ENCODE measurements at places on chromosomes 2 and 18.

- no peak for DNase-seq
These were observed 67.7 kb upstream of the SERPINE2 start for GRCh38 chr2:224106794-224107193.

GRCh38 chr2:118169359-118170005, 81.2 kb downstream of the INSIG2 start:
- peak; percentile 21 for DNase-seq

- peak; percentile 16 for DNase-seq
These were observed 45.2 kb downstream of the FAM178B start for GRCh38 chr2:96940980-96941775.

DNA sequence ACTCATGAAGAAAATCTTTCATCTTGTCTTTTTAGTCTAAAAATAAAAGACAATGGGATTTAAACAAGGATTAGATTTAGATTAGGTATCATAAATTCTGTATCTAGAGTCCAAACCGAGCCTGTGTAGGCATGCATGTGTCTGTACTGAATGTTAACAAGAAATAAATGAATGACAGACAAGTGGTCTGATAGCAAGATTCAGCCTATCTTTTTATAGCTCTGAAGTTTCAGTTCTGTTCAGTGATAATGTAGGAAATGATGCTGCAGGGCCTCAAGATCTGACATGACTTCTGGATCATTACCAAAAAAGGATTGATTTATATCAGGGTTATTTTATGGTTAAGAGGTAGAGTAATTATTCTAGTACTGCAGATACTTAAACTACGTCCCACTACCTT, 137.0 kb upstream of the ATP5MC3 start:
- DNase-seq: no peak

DNA sequence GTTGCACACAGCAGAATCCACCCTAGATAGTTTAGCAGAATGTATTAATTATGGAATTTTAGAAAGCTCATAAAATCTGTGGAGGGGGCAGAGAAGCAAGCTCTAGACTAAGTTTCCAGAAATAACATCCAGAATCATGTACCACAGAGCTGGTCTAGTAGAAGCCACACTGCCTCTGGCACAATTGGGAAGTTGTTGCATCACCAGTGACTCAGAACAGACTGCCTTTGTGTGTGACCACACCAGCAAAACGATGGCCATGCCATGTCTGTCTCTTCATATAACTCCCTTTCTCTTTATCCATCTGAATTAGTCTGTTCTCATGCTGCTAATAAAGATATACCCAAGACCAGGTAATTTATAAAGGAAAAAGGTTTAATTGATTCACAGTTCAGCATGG, 158.9 kb downstream of the CCDC148 start:
- DNase-seq: no peak

DNA sequence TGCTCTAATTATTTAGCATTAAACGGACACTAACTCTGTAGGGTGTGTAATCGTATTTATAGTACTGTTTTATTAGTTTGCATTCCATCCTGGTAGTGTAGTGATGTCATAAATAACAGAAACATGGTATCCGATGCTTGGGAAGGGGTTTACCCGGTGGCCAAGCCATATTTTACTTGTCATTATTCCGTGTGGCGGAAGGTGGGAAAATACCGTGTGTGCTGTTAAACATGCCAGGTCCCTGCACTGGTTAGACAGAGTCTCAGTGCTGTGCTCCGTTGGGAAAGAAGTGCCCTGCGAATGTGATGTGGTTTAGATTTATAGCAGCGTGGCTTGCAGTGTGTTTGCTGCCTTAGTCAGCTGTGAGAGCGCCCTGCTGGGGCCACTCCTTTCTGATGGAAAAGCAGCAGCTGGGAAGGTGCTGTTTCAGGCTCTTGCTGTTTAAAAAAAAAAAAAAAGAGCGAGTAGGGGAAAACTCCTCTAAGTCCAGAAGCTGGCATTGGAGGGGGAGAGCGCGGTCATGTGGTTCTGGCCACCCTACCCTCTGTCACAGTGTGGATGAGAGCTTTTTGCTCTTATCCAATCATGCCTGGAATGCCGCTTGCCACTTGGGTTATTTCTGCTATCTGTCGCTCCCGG, 211.0 kb downstream of the NEDD4L start:
- no peak for DNase-seq

DNA sequence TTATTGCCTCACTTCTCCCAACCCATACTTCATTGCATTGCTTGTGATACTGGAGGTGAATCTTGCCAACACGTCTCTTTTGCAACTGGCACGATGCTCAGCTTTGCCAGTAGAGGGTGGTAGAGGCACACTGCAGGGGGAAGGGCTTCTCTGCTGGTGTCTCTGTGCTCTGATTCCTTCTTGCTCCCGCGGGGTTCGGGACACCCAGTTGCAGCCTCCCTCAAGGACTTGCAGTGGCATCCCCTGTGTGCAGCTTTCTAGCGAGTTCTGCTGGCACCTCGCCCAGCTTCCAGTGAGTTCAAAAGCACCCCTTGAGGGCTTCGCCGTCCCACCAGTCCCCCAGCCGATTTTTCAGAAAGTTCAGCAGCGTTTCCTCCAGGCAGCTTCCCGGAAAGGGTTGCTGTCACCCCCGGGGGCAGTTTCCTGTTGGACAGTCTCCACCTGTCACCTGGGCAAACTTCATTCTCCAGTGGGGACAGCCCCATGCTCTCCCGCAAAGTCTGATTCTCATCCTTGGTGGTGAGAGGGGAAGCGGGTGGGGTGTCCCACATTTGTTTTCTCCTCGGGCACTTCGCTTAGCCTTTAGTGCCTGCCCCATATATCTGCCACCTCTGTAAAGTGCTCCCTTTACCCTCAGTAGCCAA, 35.4 kb upstream of the EN1 start:
- DNase-seq: peak; percentile 42

DNA sequence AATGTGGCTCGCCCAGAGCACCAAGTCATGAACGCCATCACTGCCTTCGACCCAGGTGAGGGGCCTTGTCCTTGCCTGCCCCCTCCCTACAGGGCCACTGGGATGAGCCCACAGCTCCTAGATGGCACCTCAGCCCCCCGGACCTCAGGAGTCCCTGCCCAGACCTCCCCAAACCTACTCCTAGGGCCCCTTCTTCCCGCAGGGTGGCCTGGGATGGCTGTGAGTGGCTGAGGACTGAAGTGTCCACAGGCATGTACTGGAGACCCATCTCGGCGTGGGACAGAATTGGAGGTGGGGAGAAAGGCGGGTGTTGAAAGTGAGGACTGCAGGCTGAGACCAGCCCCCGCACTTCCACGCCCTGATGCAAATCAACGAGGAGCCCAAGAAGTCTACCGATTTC, 2.8 kb upstream of the TUBB6 start:
- DNase-seq: no peak

DNA sequence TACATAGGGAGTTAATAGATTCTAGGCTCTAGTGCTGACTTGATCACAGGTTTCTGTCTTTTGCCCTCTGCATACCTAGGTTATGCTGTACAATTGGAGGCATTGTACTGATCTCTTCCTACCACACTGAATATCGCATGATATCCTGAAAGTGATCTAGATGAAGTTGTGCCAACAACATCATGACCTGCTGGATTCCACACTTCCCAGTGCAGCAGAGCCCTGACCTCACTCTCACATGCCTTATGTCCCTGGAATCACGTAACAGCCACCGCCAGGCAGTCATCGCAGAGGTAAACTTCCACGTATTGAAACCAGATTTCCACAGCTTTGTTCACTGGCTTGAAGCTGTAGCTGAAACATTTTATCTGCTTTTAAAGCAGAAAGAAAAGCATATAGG, 214.0 kb downstream of the ANKRD30B start:
- DNase-seq: no peak

GRCh38 chr18:12155996-12156395, 62.4 kb downstream of the ANKRD62 start:
- DNase-seq: no peak

DNA sequence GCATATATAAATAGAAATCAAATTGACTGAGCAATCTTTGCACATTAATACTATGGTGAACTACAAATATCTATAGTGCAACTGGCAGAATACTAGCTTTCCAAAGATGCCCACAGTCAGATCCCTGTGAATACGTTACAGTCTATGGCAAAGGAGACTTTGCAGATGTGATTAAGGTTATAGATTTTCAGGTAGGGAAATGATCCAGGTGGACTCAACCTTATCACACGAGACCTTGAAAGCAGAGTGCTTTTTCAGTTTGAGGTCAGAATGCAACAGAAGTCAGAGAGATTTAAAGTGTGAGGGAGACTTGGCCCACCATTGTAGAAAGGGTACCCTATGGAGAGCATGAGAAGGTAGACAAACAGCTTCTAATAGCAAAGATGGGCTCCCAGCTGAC, 122.6 kb downstream of the TRIB2 start:
- no peak for DNase-seq

DNA sequence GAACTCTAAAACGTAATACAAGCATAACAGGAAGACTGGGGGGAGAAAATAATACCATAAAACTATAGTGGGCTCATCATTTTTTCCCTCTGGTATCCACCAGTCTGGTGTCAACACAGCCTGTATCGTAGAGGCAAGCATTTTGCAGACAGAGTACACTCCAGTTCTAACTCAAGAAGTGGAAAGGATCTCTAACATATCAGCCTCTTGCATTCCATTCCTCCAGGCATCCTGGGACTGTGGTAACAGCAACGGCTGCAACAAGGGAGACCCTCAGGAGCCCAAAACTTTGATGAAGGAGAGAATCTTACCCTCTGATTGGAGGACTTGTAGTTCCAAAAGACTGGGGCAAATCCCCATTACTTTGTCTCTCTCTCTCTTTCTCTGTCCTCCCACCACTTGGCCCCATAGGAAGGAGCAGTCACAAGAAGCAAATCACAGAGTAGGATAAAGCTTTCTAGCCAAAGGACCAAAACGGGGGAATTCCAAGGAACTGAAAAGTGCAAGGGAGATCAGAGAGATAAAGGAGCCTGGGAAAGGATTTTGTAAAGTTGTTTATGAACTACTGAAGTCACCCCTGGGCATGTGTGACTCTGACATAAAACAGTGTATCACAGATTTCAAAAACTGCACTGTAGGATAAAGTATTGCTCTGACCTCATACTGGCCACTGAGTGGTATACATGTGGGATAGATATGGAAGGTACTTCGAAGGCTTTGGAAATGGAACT, 11.9 kb downstream of the FRZB start:
- no peak for DNase-seq

DNA sequence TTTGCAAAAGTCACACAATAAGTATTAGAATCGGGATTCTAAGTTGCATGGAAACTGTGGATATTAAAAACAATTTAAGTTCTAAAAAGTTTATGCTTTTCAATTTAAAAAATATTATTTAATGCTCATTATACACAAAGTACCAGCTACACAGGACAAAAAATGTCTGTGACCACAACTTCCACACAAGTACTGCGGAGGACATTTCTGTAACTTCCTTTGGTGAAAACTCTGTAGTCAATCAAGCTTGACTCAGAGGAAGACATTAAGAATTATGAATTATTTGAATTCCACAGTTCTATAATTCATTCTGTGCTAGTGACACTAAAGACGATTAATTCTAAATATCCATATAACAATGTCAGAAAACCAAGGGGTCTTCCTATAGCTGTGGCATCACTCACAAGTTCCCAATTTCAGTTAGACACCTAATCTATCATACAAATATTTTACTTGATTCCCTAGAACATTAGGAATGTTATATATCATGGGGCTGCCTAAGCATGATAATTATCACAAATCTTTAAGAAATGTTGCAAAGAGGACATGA, 120.5 kb downstream of the AFF3 start:
- DNase-seq: no peak

GRCh38 chr2:26534098-26534864, 56.4 kb upstream of the OTOF start:
- DNase-seq: no peak

DNA sequence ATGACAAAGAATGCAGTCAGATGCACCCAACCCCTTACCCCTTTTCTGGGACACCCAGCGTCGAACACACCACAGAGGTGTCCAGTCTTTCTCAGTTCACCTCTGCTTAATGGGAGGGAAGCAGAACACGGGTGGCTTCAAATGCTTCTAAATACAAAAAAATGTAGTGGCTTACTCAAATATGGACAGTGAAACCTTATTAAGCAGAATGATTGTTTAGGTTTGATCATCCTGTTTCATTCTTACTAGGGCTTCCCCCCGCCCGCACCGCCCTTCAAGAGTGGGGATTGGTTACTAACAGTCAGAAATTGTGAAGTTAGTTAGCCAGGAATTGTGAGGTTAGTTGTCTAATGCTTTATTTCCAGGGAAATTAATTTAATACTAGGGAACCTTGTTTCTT, 21.6 kb downstream of the ATG16L1 start:
- DNase-seq: no peak

DNA sequence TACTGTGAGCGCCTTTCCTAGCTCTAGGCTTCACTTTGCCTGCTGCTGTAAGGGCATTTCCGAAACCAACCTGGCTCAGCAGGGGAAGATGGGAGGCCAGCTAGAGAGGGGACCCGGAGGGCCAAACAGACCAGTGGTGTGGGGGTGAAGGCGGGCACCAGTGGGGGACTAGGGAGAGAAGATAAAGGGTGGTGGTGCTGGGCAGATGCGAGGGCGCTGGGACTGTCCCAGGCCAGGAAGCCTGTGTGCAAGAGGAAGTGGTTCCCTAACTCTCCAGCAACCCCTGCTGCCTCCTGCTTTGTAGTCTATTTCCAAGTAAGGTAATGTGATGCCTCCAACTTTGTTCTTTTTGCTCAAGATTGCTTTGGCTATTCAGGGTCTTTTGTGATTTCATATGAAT, 73.1 kb downstream of the DNAH7 start:
- DNase-seq: no peak

GRCh38 chr2:240992572-240993291, 5.7 kb upstream of the SNED1 start:
- DNase-seq: no peak

DNA sequence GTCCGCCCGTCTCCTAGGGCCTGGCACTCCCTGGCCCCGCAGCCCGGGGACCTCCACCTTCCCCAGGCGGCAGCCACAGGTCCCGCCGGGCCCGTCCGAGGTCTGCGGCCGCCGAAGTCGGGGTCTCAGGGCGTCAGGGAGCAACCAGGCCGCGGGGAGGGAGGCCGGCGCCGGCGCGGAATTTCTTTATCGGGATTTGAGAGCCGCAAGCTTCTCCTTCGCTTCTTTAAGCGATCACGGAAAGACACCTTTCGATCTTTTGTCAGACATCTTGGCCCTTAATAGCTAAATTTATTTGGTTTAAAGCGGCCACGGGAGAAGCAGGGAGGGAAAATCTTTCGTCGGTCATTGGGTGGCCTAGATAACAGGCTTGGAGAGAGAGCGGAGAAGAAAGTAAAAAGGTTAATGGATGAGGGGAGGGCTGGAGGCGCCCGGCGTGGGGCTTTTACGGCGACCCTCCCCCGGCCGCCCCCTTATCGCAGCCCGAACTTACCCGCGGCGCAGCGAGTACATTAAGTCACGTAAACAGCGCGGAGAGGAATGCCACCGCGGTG, 4.3 kb upstream of the GATA6 start:
- no peak for DNase-seq

DNA sequence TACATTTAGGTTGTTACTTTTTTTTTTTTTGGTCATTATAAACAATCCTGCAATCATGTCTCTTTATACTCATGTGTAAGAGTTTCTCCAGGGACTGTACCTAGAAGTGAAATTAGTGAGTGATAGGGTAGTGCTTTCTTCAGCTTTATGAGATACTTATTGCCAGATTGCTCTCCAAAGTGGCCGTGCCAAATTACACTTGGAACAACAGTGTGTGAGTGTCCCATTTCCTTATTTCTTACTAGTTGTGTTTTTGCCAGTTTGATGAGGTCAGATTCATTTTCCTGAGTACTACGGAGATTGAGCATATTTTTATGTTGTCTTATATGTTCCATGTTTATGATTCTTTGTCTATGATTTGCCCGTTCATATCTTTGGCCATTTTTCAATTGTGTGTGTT, 39.2 kb downstream of the GALNT1 start:
- no peak for DNase-seq

Measured in immature natural killer cell (primary cell).